Bronchial smooth muscle cell (primary cell): ENCODE measurements at places on chromosomes 7 and 10. TPM values are rescaled to one million over a fixed set of nuclear protein-coding genes. Genes with fewer than 3 reads are reported as not detected.

Gene NUDCD3
- total RNA-seq, result 98.4 and 133 TPM in 2 replicates

Gene BNIP3
- 31.5 and 41.1 TPM in 2 replicates for total RNA-seq

Gene SVIL
- 122 and 178 TPM in 2 replicates for total RNA-seq

Gene ZNF467
- total RNA-seq, result 0.77 and 0.95 TPM in 2 replicates

Gene HSPA12A
- 1.4 and 7.1 TPM in 2 replicates for total RNA-seq

Gene CFAP46
- total RNA-seq, result 0.95 and 1.2 TPM in 2 replicates

Gene SLIT1
- under 0.01 TPM in 2 replicates for total RNA-seq

Gene VSTM4
- total RNA-seq, result 5.5 and 6.4 TPM in 2 replicates

Gene VWDE
- under 0.01 and 0.16 TPM in 2 replicates for total RNA-seq
